ENCODE measurements at places on chromosomes 5 and 9. TPM values are rescaled to one million over a fixed set of nuclear protein-coding genes. Genes with fewer than 3 reads are reported as not detected.

- DNase-seq: no peak
Observed at GRCh38 chr5:107447587-107447986, 223.2 kb downstream of the EFNA5 start.

- DNase-seq: no peak
Observed at GRCh38 chr5:120873083-120873482, 409.0 kb downstream of the PRR16 start.

Gene NEURL1B
- 5.1 TPM for total RNA-seq

Gene LMAN2
- total RNA-seq: 97.7 TPM

DNA sequence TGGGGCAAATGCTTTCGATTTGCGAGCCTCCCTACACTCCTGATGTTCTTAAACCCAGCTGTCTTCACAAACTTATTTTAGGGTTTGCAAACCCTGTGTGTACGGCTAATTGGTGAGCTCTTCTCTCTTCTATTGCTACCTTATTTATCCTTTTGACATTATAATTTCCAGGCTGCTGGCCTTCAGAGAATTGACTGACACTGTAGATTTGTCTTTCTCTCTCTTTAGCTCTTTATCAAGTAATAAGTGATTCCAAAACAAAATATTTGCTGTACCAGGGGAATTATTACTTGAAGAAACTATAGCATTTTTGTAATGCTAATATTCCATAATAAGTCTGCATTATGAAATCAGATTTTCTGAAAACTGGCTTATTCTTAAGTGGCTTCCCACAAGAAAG is 92.5 kb downstream of the NPR3 start:
- DNase-seq: no peak

Gene WNK2
- total RNA-seq: 9.6 TPM

GRCh38 chr5:133457439-133458355 is 154.6 kb downstream of the FSTL4 start:
- DNase-seq: no peak

DNA sequence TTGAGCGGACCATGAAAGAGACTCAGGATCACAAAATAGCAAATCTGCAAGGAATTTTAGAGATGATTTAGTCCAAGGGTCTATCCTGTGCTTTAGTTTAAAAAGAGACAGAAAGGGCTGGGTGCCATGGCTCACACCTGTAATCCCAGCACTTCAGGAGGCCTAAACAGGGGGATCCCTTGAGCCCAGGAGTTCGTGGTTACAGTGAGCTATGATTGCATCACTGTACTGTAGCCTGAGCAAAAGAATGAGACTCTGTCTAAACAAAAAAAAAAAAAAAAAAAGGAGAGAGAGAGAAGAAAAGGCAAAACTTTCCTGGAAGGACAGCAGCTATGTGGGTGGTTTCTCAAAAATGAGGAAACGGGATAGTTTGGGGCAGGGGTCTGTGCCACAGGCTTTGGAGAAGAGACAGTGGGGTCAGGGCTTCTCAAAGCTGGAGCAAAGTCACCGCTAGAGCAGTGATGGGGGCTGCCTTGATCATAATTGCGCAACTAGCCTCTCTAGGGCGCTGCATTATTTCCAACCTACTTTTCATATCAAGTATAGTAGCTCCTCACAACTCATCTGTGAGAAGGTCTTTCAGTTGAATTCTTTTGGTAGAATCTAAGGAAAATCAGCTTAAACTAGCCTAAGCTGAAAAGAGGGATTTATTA is 8.5 kb upstream of the ANKH start:
- no peak for DNase-seq

- no peak for DNase-seq
Observed at GRCh38 chr5:53032188-53032587, 43.0 kb downstream of the ITGA2 start.

DNA sequence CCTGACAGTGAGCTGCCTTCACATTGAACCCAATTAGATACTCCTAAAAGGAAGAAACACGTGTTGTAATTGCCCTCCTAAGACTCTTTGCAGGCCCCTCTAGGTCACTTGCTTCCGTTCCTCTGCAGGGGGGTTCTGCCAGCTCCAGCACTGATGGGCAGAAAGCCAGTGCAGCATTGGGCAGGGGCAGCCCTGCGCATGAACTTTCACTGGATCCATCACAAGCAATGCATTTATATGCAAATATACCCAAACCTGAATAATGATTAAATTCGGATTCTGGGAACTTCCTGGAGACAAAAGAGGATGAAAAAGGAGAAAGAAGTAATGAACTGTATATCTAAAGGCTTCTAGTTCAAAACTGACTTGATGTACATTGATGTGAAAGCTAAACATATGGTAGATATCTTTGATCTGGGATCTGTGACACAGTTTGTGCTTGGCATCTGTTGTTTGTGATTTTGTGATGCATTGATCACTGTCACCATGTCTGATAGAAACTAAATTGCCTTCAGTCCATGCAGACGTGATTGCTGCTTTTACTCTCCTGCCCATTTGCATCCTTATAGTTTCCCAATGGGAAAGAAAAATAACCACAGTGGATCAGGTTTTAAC is 313.4 kb downstream of the DEPDC1B start:
- peak; percentile 3 for DNase-seq

Gene SH3TC2
- total RNA-seq: 2.5 TPM

Gene CNTLN
- 7.7 TPM for total RNA-seq

Gene HRCT1
- total RNA-seq: 0.33 TPM

Gene MSANTD3
- 52.9 TPM for total RNA-seq

Gene FOXI1
- total RNA-seq: not detected
